Mesothelial cell of epicardium (in vitro differentiated cells): ENCODE measurements at places on chromosomes 13 and 19.
A peak's percentile ranks its signal among the peaks of the same experiment; 100 is the strongest.

DNA sequence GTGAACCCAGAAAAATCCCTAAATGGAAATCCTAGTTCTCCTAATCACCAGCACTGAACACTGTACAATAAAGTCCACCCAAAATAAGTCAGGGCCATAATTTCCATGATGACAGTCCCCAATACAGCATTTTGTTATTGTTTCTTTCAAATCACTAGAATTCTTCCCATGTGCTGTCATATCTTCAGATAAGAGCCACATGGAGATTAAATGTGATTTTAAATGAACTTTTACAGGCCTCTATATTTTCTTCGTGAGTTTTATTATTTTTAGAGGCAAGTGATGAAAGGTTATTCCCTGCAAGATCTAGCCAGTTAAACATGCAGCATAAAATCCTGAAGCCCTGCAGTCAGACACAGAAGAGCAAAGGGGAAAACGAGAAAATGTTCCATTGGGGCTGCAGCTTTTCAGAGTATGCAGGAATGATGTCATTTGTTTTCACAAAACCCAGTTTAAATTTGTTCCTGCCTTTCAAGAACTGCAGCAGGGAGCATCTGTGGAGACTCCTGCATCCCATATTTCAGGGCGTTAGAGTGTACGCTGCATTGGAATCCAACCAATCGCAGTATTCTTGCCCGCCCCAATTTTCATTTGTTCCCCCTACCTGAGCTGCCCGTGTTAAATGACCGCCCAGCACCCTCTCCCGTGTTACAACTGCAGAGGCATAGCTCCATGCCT is 167.2 kb upstream of the KLF12 start:
- H3K36me3 ChIP-seq: no peaks in the 10 kb centered on the region
- no peak for DNase-seq
- H3K4me3 ChIP-seq: no peak overlapping the region
- H3K27me3 ChIP-seq: no peaks in the 10 kb centered on the region
- H3K27ac ChIP-seq: peak overlapping the region; percentile 77

DNA sequence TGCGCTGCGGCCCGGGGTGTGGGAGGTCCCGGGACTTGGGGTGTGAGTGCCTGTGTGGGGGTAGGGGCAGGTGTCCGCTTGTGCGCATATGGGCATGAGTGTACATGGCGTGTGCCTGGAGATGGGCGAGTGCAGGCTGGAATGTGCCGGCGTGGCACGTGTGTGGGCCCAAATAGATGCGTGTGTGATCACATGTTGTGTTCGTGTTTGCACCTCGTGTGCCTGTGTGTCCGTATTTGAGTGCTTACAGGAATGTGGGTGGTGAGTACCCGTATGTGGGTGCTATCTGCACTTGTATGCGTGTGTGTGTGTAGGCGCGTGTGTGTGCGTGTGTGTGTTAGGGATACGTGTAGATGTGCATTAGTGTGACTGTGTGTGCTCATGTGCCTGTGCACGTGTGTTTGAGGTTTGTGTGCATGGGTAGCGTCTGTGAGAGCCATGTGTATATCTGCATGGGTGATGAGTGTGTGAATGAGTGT is 3.4 kb downstream of the ZNF536 start:
- H3K4me3 ChIP-seq: peak overlapping the region; percentile 40
- peaks cover 87% of the 10 kb centered on the region for H3K27me3 ChIP-seq
- H3K36me3 ChIP-seq: no peaks in the 10 kb centered on the region
- H3K4me1 ChIP-seq: peaks cover 12% of the 10 kb centered on the region
- no peak overlapping the region for H3K27ac ChIP-seq
- DNase-seq: no peak

DNA sequence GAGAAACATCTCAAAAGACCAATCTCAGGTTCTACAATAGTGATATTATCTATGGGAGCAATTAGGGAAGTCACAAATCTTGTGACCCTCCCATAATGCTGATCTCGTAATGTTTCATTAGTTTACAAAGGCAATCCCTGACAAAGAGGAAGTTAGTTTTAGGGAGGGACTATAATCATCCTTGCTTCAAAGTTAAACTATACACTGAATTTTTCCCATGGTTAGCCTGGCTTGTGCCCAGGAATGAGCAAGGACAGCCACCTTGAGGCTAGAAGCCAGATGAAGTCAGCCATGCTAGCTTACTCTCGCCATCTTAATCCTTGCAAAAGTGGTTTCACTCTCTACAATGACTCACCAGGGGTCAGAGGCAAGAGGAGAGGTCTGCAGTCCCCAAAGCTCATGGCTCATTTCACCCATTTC is 5.4 kb downstream of the CEACAM3 start:
- no peak overlapping the region for H3K4me3 ChIP-seq
- H3K36me3 ChIP-seq: no peaks in the 10 kb centered on the region
- no peaks in the 10 kb centered on the region for H3K4me1 ChIP-seq
- no peaks in the 10 kb centered on the region for H3K27me3 ChIP-seq

DNA sequence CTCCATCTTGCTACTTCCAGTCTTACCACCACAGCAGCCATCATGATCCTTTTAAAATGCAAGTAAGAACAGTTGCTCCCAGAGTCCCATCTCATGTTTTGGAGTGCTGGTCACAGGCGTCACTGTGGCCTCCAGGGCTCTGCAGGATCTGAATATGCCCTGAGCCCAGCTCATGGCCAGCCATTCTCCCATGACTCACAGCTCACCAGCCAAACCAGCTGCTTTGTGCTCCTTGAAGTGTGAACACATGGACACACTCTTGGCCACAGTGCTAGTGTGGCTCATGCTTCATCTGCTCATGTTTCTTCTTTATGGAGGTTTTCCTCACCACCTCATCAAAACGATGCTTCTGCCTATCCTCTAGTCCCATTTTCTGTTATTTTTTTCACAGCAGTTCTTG is 466.5 kb downstream of the UQCRFS1 start:
- H3K4me3 ChIP-seq: no peak overlapping the region
- H3K4me1 ChIP-seq: no peaks in the 10 kb centered on the region
- H3K27me3 ChIP-seq: no peaks in the 10 kb centered on the region
- DNase-seq: no peak
- H3K36me3 ChIP-seq: no peaks in the 10 kb centered on the region

- DNase-seq: no peak
- no peaks in the 10 kb centered on the region for H3K36me3 ChIP-seq
- no peak overlapping the region for H3K4me3 ChIP-seq
- H3K4me1 ChIP-seq: peaks cover 10% of the 10 kb centered on the region
- H3K27me3 ChIP-seq: no peaks in the 10 kb centered on the region
These were observed 250.3 kb upstream of the ATXN8OS start for GRCh38 chr13:69857183-69857821.

- peak overlapping the region; percentile 26 for H3K27ac ChIP-seq
- DNase-seq: no peak
- no peak overlapping the region for H3K4me3 ChIP-seq
These were observed 1669.9 kb upstream of the SPRY2 start for GRCh38 chr13:82010780-82011179.

- no peak overlapping the region for H3K27ac ChIP-seq
- peaks cover 11% of the 10 kb centered on the region for H3K4me1 ChIP-seq
- no peak for DNase-seq
- H3K27me3 ChIP-seq: peaks cover 84% of the 10 kb centered on the region
- H3K4me3 ChIP-seq: peak overlapping the region; percentile 38
- H3K36me3 ChIP-seq: no peaks in the 10 kb centered on the region
These were observed 518 bp downstream of the KLF2 start for GRCh38 chr19:16325161-16325527.

GRCh38 chr19:42568006-42568405 is 26.7 kb downstream of the CEACAM8 start:
- no peak for DNase-seq
- H3K27me3 ChIP-seq: peaks cover 35% of the 10 kb centered on the region
- H3K27ac ChIP-seq: no peak overlapping the region
- H3K4me3 ChIP-seq: no peak overlapping the region
- no peaks in the 10 kb centered on the region for H3K36me3 ChIP-seq
